ENCODE measurements at places on chromosomes 2 and 18. TPM values are rescaled to one million over a fixed set of nuclear protein-coding genes. Genes with fewer than 3 reads are reported as not detected.

The SNORC gene
- 10.9 TPM for total RNA-seq

The CDH19 gene
- 187 TPM for total RNA-seq

The ERBB4 gene
- total RNA-seq: 2.4 TPM

The C2orf76 gene
- total RNA-seq: 7.8 TPM

The IL36A gene
- not detected for total RNA-seq

The FLACC1 gene
- total RNA-seq: 1.3 TPM

The TRAK2 gene
- total RNA-seq: 35.4 TPM

The STRN gene
- 26.4 TPM for total RNA-seq

The MAP3K19 gene
- total RNA-seq: not detected

The STAT4 gene
- 4.2 TPM for total RNA-seq

The CCDC148 gene
- total RNA-seq: 1.8 TPM

The STPG4 gene
- total RNA-seq: 0.30 TPM

The CHRNG gene
- total RNA-seq: not detected

The NPHP1 gene
- 8.7 TPM for total RNA-seq

The HOXD3 gene
- 11.7 TPM for total RNA-seq

The SULT1C2 gene
- total RNA-seq: 1.3 TPM

The GBX2 gene
- total RNA-seq: not detected

The RAD51AP2 gene
- total RNA-seq: not detected

The TMEM178A gene
- 3.0 TPM for total RNA-seq

The CAPN10 gene
- total RNA-seq: 66.3 TPM

The ZBTB7C gene
- total RNA-seq: 68.4 TPM

The C2orf81 gene
- total RNA-seq: 5.4 TPM

The GPR55 gene
- total RNA-seq: 0.21 TPM

The REG1A gene
- total RNA-seq: 3.8 TPM

The SP5 gene
- 6.6 TPM for total RNA-seq

The GLS gene
- total RNA-seq: 164 TPM

The CCDC102B gene
- total RNA-seq: 12.9 TPM

The WIPF1 gene
- total RNA-seq: 56.5 TPM

The CARF gene
- 16.5 TPM for total RNA-seq

The CNGA3 gene
- total RNA-seq: not detected

The SERPINB13 gene
- not detected for total RNA-seq

Measured in tibial nerve (tissue), 4 donors.